ENCODE measurements at places on chromosomes 4 and X. TPM values are rescaled to one million over a fixed set of nuclear protein-coding genes. Genes with fewer than 3 reads are reported as not detected.
A peak's percentile ranks its signal among the peaks of the same experiment; 100 is the strongest.

Gene TRPC3
- total RNA-seq = 1.1 TPM

DNA sequence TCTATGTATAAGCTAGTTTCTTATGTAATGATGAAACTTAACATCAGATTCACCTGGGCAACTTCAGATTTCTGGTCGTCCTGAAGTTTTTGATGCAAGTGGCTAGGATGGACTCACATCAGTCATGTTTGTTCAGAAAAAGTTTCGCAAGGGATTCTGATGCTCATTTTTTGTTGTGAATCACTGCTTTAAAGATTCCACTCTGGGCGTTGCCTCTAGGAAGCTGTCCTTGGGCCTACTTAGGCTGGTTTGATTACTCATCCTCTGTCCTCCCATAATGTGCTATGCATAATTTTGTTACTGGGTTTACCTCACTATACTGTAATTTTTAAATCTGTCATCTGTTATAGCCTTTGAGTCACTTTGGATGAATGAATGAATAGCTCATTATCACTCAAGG is 30.8 kb downstream of the HERC3 start:
- peaks cover 3% of the 10 kb centered on the region for H3K4me1 ChIP-seq
- H3K27me3 ChIP-seq = no peaks in the 10 kb centered on the region
- DNase-seq = no peak
- H3K27ac ChIP-seq = no peak overlapping the region

DNA sequence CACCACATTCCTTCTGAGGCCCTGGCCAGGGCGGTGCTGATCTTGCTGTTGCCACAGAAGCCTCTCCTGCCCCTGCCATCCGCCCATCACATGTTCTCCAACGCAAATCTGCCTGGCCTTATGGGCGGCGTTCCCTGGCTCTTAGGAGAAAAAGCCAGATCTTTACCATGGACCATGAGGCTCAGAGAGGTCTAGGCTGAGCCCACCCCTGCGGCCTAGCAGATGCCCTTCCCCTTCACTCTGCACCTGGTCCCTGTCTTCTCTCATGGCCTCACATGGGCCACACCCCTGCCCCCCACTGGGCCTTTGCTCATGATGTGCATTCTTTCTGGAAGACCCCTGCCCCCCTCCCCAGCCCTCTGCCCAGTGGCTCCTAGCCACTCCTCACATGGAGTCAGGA is 78.5 kb downstream of the CRMP1 start:
- peak; percentile 53 for DNase-seq
- no peaks in the 10 kb centered on the region for H3K4me1 ChIP-seq
- H3K4me3 ChIP-seq = peak overlapping the region; percentile 18
- peaks cover 25% of the 10 kb centered on the region for H3K36me3 ChIP-seq

DNA sequence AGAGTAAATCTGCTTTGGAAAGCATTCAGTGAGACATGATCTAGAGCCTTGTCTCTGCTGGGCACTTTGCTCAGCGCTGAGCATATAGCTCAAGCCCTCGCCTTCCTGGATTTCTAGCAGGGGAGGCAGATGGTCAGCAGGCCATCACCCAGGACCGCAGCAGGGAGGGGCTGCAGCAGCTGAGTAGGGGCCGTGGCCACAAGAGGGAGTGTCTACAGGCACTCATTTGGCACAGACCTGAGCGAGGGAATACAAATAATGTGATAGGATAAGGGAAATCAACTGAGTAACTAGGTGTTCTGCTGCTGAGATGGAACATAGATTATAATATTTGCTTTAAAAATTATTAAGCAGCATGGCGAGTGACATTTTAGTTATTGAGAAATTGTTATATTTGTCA is 30.2 kb downstream of the OFD1 start:
- no peaks in the 10 kb centered on the region for H3K4me1 ChIP-seq
- H3K27me3 ChIP-seq = no peaks in the 10 kb centered on the region
- peak overlapping the region; percentile 25 for H3K27ac ChIP-seq
- H3K4me3 ChIP-seq = no peak overlapping the region

GRCh38 chr4:98794565-98795205 is 134.2 kb downstream of the EIF4E start:
- no peaks in the 10 kb centered on the region for H3K4me1 ChIP-seq
- H3K4me3 ChIP-seq = no peak overlapping the region
- H3K36me3 ChIP-seq = no peaks in the 10 kb centered on the region
- DNase-seq = no peak
- H3K27ac ChIP-seq = no peak overlapping the region
- H3K27me3 ChIP-seq = no peaks in the 10 kb centered on the region

Gene KLKB1
- 0.36 TPM for total RNA-seq

GRCh38 chr4:42865572-42866189 is 26.8 kb upstream of the GRXCR1 start:
- H3K4me3 ChIP-seq = no peak overlapping the region
- no peak for DNase-seq
- H3K27ac ChIP-seq = no peak overlapping the region

- H3K4me3 ChIP-seq = no peak overlapping the region
- no peak overlapping the region for H3K27ac ChIP-seq
Observed at GRCh38 chr4:5004496-5004895, 14.8 kb downstream of the CYTL1 start.

GRCh38 chr4:101299899-101300540 is 47.3 kb downstream of the PPP3CA start:
- peaks cover 18% of the 10 kb centered on the region for H3K4me1 ChIP-seq
- H3K4me3 ChIP-seq = no peak overlapping the region
- H3K36me3 ChIP-seq = no peaks in the 10 kb centered on the region
- DNase-seq = no peak
- no peaks in the 10 kb centered on the region for H3K27me3 ChIP-seq
- H3K27ac ChIP-seq = no peak overlapping the region

DNA sequence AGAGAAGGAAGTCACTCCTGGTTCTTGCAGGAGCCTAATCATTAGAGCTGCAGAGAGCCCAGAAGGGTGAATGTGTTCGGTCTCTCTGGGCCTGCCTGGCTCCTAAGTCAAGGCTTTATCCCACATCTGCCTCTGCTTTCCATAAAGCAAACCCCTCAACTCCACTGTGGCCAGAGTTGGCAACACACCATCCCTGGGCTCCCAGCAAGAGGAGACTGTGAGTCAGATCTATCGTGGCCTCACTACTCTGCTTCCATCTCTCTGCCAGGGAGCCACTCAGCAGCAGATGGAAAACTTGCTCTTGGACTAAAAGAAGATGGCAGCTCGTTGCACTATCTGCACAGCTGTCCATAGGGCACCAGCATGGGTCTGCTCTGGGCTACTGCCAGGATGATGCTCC is 348.2 kb downstream of the FBXW7 start:
- H3K27ac ChIP-seq = no peak overlapping the region
- H3K36me3 ChIP-seq = no peaks in the 10 kb centered on the region
- no peak overlapping the region for H3K4me3 ChIP-seq
- H3K4me1 ChIP-seq = no peaks in the 10 kb centered on the region
- no peaks in the 10 kb centered on the region for H3K27me3 ChIP-seq
- no peak for DNase-seq

- no peak for DNase-seq
- no peak overlapping the region for H3K4me3 ChIP-seq
- H3K27me3 ChIP-seq = no peaks in the 10 kb centered on the region
- no peaks in the 10 kb centered on the region for H3K36me3 ChIP-seq
Observed at GRCh38 chr4:108116423-108117168, 52.1 kb downstream of the LEF1 start.

DNA sequence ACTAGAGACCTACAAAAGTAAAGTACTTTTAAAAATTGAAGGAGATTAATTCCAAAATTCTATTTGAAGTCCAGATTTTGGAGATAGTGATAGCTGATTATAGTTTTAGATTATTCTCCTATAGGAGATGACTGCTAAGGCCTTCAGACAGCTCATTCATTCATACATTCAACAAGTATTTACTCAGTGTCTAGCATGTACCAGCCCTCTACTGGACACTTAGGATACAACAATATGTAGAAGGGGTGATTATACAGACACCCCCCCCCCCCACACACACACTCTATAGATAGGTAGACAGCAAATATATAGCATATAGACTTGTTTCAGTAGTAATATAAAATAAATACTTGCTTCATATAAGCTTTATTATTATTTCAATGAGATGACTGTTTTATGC is 60.4 kb upstream of the TAF9B start:
- H3K4me3 ChIP-seq = no peak overlapping the region
- no peaks in the 10 kb centered on the region for H3K4me1 ChIP-seq
- no peak overlapping the region for H3K27ac ChIP-seq
- no peaks in the 10 kb centered on the region for H3K36me3 ChIP-seq

DNA sequence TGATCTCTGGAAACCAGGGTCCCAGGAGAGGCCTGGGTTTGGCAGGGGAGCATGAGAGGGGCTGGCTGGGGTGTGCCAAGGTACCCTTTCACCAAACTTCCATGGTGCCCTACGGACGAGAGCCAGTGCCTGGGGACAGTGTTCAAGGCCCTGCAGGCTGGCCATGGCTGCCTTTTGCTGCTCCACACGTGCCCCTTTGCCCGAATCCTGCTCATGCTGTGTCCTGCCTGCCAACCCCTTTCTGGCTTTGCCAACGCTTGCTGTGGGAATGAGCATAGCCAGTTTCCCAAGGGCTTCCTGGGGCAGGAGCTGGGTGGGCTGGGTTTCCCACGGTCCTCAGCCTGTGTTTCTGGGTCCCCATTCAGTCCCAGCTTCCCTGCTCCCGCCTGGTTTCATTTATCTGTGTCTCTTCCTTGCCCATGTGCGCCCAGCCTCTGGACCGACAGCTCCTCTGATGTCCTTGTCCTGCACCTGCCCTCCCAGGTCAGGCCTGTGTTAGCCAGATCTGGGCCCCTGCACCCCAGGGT is 17.3 kb downstream of the CPZ start:
- no peak for DNase-seq
- peaks cover 7% of the 10 kb centered on the region for H3K4me1 ChIP-seq
- H3K27me3 ChIP-seq = no peaks in the 10 kb centered on the region

DNA sequence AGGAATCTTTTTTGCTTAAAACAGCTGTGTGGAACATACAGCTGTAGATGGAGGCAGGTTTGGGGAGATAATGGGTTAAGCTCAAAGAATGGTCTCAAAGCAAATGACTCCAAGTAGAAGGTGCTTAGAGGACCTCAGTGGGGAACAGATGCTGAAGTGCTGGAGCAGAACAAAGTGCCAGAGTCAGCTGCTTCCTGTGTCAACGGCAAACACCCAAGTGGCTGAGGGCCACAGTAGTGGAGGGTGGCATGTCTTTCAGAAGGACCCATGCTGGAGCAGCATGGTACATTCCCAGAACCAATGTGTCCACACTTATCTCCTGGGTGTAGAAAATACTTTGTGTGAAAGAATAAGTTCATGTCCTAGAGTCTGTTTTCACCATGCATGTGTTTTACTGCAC is 197.5 kb downstream of the CCNG2 start:
- no peak overlapping the region for H3K4me3 ChIP-seq
- no peaks in the 10 kb centered on the region for H3K36me3 ChIP-seq
- no peaks in the 10 kb centered on the region for H3K4me1 ChIP-seq
- no peak for DNase-seq
- no peak overlapping the region for H3K27ac ChIP-seq

Gene SUPT20HL2
- not detected for total RNA-seq

Gene NMU
- not detected for total RNA-seq

DNA sequence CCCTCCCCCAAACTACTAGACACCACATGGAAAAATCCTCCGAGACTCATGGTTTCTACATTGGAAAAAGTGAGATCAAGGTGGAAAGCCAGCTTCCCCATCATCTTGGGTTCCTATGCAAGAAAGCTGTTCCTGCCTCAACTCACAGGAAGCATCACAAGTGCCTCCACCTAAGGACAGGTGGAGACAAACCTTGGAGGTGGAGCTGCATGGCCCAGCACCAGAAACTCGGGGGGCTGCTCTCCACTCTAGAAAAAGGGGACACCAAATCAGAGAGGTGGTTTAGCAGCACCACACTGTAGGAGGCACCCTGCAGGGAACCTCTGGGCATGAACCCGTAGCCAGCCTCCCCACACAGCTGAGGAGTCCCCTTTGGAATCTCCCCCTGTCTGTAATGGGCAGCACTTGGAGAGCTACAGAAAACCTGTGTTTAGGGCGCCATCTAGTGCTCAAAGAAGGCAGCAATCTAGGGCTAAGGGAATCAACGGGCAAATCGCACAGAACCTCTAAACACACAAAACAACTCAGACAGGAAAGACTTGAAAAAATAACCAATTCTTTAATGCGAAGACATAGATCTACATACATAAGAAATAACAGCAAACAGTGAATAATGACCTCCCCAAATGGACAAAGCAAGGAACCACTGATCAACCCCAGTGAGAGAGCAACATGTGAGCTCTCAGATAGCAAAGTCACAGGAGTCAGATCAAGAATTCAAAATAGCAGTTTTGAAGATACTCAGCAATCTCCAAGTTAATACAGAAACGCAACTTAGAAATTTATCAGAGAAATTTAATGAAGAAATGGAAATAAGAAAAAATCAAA is 37.0 kb upstream of the ZBTB33 start:
- no peaks in the 10 kb centered on the region for H3K27me3 ChIP-seq
- no peak for DNase-seq
- H3K27ac ChIP-seq = no peak overlapping the region
- H3K36me3 ChIP-seq = no peaks in the 10 kb centered on the region
- no peak overlapping the region for H3K4me3 ChIP-seq

- no peak overlapping the region for H3K27ac ChIP-seq
- DNase-seq = no peak
- H3K4me3 ChIP-seq = no peak overlapping the region
- H3K36me3 ChIP-seq = no peaks in the 10 kb centered on the region
- no peaks in the 10 kb centered on the region for H3K27me3 ChIP-seq
- peaks cover 3% of the 10 kb centered on the region for H3K4me1 ChIP-seq
Observed at GRCh38 chr4:126986828-126987227, 645.9 kb upstream of the INTU start.
